ENCODE measurements at places on chromosomes 3 and 15.

- no peak for DNase-seq
Observed at GRCh38 chr15:25173241-25174028, 218.6 kb downstream of the SNRPN start.

DNA sequence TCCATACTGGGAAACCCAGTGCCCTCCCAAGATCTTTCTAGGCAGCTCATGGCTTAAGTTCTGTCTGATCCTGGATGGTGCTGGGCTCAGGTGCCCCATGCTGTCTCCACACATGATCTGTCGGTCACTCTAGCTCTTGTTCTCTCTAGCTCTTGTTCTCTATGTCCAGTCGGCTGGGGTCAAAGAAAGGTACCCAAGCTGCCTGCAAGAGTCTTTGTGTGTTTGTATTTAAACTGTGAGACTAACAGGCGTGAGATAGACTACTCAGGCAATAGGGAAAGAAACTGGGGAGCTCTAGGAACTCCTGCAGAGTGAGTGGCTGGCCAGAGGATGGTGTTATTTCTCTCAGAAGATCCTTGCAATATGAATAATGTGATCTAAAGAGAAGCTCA lies 40.2 kb downstream of the GPR156 start:
- DNase-seq = no peak

DNA sequence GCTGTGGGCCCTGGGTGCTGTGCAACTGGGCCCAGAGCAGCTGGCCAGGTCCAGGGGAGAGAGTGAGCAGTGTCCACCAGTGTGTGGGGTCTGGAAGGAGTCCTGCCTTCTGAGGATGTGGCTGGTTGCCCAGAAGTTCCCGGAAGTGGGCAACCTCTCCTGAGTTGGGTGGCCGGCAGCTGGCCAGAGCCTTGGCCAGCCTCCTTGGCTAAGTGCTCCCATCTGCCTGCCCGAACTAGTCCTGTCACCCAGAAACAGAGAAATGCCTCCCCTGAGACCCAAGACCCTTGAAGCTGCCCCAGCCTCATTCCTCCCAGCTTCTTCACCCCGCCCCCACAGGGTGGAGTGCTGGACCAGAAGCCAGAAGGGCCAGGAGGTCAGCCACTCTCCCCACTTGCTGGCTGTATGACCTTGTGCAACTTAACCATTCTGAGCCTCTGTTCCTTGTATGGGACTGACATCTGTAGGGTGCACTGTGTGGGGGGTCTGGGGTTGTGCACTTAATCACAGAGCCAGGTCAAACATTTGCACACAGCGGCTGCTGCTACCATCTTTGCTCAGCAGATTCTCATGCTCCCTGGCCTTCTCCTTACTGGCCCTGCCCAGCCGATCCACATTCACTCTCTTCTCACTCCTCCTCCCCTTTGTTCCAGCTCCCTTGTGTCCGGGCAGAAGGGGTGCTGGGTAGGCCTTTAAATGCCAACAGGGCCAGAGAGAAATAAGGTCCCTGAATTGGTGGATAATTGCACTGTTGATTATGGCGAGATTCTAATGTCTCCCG lies 7.5 kb upstream of the ALAS1 start:
- no peak for DNase-seq

DNA sequence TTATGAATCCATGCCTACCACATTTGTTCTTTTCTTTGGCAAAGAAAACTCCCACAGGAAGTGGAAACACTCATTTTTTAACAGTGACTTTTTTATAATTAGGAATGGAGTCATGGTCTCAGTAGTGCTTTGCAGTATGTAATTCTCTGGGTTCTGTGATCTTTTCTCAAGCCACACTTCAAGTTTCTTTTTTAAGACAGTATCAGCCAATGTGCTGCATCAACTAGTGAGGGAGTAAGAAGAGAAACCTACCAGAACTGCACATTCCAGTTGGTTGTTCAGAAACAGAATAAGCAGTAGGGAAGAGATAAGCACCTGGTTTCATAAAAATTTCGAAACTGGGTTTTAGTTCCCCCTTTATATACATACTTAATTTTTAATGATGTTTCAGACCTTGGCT lies 126.3 kb downstream of the FOXB1 start:
- DNase-seq = no peak

GRCh38 chr15:99385865-99386264 lies 134.6 kb downstream of the LRRC28 start:
- DNase-seq = no peak

- no peak for DNase-seq
Observed at GRCh38 chr3:30350901-30351300, 255.5 kb upstream of the TGFBR2 start.

All from fibroblast of skin of left biceps (primary cell).